ENCODE measurements at places on chromosomes 6 and 20.

DNA sequence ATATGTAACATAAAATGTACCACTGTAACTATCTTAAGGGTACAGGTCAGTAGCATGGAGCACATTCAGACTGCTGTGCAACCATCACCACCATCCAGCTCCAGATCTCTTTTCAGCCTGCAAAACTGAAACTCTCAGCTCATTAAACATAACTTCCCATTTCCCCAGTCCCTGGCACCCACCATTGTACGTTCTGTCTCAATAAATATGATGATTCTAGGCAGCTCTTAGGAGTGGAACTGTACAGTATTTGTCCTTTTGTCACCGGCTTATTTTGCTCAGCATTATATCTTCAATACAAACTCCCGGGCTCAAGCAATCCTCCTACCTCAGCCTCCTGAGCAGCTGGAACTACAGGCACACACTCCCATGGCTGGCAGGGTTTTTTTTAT, 1.5 kb downstream of the ZC3H12D start:
- DNase-seq = no peak

- DNase-seq = no peak
Observed at GRCh38 chr6:42764911-42765648, 16.8 kb upstream of the BICRAL start.

GRCh38 chr6:33619166-33619840, 1.8 kb upstream of the ITPR3 start:
- no peak for DNase-seq

DNA sequence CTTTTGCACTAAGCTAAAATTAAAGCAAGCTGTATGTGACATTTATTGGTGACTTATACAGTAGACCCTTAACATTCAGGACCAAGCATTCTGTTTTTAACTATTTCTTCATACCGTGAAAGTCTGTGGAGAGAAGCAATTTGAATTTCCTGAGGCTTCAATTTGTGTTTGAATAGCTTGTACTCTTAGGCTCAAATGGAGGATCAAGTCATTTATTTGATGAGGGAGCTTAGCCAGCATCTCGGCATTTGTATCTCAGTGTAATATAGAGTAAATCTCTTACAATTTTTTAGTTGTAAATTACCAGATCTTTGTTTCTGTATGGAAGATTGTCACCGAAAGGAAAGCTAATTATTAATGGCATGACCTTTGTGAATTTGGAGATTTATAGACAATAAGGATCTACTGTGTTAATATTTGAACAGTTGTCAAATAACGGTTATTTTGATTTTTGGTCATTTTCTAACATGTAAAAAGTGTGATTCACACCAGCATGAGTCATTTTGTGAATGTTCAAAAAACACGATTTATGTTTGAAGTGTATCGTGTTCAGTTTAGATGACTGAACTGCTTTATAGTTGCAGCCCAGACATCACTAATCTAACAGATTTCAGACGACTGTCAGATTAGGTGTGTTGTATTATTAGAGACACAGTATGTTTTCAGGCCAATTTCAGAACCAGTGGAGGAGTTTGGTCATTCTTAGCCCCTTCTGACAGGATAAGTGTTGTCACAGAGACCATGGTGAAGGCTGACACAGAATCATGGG, 332.9 kb downstream of the CDKAL1 start:
- no peak for DNase-seq

- no peak for DNase-seq
Observed at GRCh38 chr6:152295346-152295745, 341.8 kb downstream of the SYNE1 start.
